GM12891 (cell line): ENCODE measurements at places on chromosomes 4 and X.

DNA sequence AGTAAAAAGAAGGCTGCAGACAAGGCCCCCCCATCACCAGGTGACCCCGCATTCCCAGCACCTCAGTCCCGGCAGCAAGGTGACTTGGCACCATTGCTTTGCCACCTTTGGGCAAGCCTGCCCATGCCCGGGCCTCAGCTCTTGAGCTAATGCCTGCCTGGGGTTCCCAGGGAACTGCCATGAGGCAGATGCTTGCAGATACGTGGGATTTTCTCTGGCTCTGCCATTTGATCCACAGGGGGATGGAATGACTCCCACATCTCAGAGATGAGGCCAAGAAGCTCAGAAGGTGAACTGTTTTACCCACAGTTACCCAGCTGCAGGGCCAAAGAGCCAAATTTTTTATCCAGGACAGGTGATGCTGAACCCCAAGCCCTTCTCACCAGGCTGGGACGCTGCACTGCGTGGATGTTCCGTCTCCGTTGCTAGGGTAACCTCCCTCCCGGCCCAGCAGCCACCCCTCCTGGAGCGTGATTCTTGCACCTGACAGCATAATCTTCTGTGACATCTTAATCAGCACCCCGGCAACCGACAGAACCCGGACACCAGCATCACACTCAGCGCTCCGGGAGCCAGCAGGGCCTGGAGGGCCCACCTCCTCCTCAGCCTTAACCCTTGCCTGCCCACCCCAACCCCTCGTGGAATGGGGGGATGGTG lies 15.7 kb upstream of the MSX1 start:
- DNase-seq = no peak

DNA sequence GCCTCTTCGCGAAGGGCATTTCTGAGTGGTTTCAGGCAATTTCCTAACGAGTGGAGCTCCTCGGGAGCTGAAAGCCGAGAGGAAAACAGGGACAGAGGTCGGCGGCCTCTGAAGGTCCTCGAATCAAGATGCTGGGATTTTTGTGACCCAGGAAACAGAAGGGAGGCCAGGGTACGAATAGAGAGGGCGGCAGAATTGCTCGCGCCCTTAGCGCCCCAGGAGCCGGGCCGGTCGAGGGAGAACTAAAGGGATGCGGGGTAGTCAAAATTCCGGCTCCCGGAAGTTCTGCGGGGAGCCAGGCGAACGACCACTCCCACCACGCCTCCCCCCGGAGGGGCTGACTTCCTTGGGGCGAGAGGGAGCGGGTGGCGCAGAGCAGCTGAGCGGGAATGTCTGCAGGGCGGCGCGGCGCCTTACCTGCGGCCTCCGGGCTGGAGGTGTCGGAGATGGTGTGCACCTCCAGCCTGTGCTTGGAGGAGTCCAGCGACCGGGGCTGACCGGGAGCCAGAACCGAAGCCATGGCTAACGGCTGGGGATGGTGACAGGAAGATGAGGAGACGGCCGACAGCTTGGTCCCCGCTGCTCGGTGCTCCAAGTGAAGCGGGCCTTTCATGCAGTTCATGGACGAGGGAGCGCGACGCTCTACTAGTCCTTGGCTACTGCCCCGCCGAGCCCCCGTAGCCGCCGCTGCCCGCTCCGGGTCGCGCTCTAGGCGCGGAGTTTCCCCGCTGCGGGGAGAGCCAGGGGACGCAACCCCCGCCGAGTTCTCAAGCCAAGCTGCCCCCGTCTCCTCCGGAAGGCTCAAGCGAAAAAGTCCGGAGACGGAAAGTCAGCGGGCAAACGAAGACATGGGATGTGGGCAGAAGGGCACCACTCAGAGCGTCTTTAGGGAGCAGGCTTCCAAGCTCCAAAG lies 782 bp downstream of the PITX2 start:
- no peak for DNase-seq

- DNase-seq = no peak
Observed at GRCh38 chr4:75698963-75699228, 25.5 kb upstream of the USO1 start.

DNA sequence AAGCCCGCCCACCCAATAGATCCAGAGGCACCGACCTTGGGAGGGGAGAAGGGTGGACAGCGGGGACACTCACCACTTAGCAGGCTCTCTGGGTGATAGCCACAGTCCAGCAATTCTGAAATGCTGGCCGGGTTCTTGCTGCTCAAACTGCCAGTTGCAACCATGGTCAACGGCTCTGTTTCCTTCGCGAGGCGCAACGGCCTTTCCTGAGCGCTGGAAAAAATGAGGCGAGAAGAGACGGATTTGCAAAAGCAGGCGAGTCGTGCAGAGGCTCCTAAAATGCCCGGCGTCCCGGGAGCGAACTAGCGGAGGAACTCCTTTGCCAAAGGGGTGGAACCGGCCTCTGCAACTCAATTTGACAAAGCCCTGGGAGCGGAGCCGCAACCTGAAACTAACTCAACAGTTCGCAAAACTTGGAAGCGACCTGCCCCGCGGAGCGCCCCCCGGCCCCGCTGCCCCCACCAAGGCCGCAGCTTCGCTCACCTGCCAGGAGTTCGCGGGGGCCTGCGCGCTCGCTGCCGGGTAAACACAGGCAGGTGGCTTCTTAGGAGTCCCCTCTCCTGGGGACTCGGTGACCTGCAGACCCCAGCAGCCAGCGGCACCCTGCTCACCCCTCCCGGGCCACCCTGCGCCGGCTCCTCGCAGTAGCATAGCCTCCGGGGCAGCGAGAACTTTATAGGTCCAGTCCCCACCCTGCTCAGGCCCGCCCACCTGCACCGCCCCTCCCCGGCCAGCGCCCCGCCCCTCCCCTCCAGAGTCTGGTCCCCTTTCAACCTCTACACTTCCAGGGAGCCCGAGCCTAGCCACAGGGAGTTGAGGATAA lies at the start of gene DDIT4L:
Gene DDIT4L, minus strand, starts transcription at position 649 of the 823 bp plus-strand sequence. Its CDS starts 485 bp downstream, at position 164.
- no peak for DNase-seq

GRCh38 chr4:188025476-188025875 lies 29.9 kb downstream of the ZFP42 start:
- no peak for DNase-seq

GRCh38 chr4:168221301-168221700 lies 97.3 kb downstream of the DDX60 start:
- DNase-seq = no peak

- DNase-seq = no peak
Observed at GRCh38 chr4:144989306-144989705, 108.7 kb downstream of the ANAPC10 start.

GRCh38 chrX:1589356-1590130 lies 1.9 kb upstream of the AKAP17A start:
- DNase-seq = no peak

DNA sequence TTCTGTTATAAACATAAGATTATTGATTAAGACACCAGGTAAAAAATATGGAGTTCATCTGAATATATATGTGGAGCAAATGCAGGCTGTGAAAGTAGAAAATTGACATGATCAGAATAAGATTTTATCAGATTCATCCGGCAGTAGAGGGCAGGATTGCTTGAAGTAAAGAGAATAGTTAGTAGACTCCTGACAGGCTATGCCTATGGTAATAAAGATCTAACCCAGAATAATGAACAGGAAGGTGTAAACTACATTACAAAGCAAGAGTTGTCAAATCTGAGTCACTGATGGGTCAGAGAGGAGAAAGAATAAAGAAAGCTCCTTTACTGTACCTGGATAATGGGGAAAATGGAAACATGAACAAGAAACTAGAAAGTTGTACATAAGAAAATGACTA lies 20.8 kb upstream of the TMEM184C start:
- no peak for DNase-seq
